ENCODE measurements at places on chromosomes 5 and 9.

DNA sequence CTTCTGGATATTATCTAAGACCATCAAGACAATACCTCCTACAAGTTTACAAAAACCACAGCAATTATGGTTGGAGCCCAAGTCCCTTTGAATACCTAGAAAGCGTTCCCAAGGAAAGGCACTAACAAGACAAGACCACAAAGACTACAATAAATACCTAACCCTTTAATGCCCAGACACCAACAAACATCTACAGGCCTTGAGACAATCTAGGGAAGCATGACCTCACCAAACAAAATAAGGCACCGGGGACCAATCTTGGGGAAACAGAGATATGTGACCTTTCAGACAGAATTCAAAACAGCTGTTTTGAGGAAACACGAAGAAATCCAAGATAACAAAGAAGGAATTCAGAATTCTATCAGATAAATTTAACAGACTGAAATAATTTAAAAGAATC, 37.8 kb downstream of the OXCT1 start:
- DNase-seq, result no peak

DNA sequence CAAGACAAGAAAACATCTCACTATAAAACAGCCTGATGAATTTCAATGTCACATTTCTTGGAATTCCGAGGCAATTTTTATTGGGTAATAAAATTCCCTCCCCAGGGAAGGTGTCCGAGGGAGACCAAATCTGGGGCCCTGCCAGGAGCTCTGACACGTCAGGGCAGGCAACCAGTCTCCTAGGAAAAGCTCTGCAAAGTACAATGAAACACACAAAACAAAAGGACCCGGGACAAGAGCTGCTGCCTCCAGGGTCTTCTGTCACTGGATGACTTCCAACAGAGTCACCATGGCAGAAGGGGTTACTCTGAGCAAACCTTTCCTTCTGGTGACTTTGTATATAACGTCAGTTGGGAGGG, 50.8 kb downstream of the SAXO1 start:
- DNase-seq, result no peak

DNA sequence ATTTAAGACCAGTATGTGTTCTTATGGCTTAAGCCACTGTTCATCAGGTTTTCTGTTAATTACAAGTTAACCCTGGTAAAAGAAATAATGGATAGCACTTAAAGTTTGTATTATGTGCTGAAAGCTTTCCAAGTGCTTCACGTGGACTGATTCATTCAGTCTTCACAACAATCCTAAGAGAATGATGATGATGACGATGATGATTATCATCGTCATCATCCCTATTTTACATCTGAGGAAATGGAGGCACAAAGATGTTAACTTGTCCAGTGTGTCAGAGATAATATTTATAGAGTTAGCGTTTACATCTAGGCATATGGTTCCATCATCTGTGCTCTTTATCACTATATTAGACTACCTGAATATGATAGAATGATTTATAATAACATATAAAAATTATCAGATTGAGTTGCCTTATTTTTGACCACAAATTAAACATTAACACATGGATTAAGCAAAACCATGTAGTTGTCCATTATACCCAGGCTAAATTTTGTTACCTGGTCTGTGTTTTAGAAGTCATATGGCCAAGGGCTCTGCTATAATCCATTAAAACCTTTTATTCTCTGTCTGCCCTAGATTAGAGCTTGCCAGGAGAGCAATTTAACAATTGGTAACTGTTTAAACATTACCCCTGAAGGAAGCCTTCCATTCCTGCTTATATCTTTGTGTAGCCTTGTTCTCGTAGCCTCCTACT, 102.3 kb upstream of the MAP3K1 start:
- no peak for DNase-seq

DNA sequence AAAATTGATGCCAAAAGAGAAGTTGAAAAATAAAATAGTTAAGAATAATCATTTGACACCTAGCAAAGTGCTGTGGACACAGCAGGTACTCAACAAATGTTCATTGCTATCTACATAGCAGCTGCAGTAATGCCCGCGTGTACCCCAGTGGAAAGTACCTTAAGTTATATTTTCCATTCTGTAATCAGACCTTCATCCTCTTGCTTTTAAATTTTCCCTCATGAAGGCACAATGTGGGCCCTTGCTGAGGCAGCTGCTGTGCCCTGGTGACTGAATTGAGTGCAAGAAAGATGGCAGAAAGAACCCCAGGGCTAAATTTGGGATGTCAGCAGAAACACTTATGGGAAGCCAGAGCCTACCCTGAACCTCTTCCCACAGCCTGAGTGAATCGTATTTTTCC, 65.9 kb downstream of the CYFIP2 start:
- no peak for DNase-seq
